ENCODE measurements at places on chromosomes 3 and 15.
A peak's percentile ranks its signal among the peaks of the same experiment; 100 is the strongest.

DNA sequence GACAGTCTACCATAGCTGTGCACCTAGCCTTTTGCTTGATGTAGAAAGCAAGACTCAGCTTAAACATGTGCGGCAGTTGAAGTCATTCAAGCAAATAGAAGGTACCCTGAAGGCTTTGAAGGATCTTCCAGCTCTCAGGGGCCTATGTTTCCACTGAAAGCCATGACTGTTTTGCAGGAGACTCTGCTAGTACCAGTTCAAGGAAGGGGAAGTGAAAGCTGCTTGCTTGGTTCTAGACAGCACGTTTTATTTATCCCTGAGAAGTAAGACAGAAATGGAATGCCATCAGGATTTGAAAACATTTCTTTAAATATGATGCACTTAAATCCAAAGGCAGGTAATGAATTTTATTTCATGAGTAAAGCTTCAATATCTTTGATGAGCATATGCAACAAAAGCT, 311.4 kb downstream of the PDCD6IP start:
- no peak for DNase-seq

DNA sequence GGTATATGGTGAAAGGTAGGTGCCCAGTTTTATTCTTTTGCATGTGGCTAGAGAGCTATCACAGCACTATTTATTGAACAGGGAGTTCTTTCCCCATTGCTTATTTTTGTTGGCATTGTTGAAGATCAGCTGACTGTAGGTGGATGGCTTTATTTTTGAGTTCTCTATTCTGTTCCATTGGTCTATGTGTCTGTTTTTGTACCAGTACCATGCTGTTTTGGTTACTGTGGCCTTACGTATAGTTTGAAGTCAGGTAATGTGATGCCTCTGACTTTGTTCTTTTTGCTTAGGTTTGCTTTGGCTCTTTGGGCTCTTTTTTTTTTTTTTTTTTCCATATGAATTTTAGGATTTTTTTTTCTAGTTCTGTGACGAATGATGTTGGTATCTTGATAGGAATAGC, 139.2 kb upstream of the CTNNB1 start:
- DNase-seq: no peak

GRCh38 chr15:58771621-58772250, 634 bp downstream of the MINDY2 start:
- DNase-seq: peak; percentile 70

- no peak for DNase-seq
Measured at GRCh38 chr15:41483519-41483918, 10.2 kb upstream of the ITPKA start.

- DNase-seq: no peak
Measured at GRCh38 chr3:52053307-52054304, 2.8 kb downstream of the DUSP7 start.

- DNase-seq: no peak
Measured at GRCh38 chr3:191003742-191004141, 141.2 kb upstream of the GMNC start.

DNA sequence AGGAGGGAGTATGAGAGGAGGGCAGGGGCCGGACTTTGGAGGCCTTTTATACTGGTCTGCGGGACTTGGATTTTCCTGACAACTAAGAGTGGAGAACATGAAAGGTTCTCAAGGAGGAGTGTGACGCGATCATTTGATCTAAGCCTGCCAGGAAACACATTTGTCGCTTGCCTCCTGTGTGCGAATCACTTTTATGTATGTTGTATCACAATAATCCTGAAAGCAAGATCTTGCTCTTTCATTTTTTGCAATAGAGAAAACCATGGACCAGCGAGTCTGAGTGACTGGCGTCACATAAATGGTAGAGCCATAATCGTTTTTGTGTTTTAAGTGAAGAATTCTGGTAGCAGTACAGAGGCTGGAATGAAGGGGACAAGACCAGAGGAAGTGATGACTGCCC, 100.7 kb downstream of the ARNT2 start:
- no peak for DNase-seq

GRCh38 chr3:127351321-127351720, 63.5 kb upstream of the PRR20G start:
- DNase-seq: no peak

GRCh38 chr15:98731712-98732450, 83.5 kb downstream of the IGF1R start:
- DNase-seq: no peak

DNA sequence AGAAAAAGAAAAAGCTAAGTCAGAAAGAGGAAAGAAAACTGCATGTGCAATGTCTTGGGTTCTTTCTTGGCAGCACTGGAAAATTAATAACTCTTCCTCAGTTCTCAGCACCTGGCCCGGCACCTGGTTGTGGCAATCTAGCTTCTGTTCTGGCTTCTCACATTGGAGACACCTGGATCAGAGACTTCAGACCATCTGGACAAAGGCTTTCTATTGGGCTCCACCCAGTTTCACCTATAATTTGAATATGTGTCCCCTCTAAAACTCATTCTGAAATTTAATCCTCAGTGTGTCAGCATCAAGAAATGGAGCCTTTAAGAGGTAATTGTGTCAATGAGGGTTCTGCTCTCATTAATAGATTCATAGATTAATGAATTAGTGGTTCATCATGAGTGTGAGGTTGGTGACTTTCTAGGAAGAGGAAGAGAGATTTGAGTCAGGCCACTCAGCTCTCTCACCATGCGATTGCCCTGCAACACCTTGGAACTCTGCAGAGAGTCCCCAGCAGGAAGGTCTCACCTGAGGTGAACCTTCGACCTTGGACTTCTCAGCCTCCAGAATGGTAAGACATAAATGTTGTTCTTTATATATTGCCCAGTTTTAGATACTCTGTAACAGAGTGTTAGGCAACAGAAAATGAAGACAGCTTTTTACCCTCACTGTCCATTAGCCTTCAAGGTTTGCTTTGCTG, 679.9 kb downstream of the NTRK3 start:
- no peak for DNase-seq

GRCh38 chr3:11969986-11970385, 34.2 kb upstream of the SYN2 start:
- no peak for DNase-seq
